ENCODE measurements at places on chromosomes 12 and 14.

DNA sequence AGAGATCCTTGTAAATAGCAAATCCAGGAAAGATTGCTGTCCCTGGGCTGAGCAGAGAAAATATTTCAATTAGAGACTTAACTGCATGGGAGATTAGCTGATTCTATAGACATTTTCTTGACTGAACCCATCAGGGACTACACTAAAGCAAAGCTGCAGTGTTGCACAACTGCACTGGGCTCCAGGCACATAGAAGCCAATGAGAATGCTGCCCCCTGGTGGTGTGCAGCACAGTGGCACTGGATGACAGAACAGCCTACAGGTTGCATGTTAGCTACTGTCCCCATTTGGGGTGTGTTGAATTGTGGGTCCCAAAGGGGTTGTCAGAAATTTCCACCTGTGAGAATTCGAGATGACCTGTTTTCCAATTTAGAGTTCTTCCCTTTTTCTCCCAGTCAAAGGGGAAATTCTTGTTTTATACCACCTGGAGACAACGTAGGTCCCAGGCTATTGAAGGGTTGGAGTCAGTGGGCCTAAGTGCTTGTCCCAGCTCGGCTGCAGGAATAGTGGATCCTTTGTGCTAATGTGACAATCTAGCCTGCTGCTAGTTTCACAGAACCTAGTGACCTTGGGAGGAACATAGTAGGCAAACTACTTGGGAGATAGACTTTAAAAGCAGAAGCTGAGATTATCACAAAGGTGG is 114.7 kb downstream of the SLC8A3 start:
- peak; percentile 46 for DNase-seq

DNA sequence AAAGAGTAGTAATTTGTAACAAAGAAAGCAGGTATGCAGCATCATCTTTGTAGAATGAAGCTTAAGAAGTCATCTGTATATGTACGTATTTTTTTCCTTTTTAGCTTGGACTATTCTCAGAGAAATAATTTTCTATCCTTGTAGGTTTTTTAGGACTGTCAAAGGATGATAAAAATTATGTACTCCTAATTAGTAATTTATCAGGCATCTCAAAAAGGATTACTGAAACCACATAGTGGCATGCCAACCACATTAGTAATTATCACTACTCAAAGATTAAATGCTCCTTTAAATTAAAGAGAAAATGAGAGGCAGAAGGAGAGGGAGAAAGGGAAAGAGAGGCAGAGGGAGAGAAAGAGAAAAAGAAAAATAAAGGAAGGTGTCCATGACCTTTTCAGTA is 17.3 kb downstream of the TTC8 start:
- DNase-seq = no peak

DNA sequence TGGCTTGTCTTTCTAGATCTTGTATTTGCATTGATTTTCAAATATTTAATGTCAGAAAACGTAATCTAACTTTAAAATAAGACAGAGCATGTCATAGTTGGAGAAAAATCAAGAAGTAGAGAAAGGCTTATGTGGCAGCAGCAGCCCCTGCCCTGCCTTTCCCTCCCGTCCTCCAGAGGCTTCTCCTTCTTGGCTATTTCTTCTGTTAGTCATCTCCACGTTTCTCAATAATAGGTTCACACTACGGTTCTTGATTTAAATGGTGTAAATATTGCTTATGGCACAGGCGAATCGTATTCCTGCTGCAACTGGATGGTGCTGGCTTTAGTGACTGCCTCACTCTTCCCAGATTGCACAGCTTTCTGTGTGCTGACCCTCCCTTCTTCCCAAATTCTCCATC is 42.8 kb downstream of the SLC8B1 start:
- no peak for DNase-seq

- DNase-seq = no peak
Measured at GRCh38 chr12:105461271-105461943, 130.9 kb downstream of the C12orf75 start.

DNA sequence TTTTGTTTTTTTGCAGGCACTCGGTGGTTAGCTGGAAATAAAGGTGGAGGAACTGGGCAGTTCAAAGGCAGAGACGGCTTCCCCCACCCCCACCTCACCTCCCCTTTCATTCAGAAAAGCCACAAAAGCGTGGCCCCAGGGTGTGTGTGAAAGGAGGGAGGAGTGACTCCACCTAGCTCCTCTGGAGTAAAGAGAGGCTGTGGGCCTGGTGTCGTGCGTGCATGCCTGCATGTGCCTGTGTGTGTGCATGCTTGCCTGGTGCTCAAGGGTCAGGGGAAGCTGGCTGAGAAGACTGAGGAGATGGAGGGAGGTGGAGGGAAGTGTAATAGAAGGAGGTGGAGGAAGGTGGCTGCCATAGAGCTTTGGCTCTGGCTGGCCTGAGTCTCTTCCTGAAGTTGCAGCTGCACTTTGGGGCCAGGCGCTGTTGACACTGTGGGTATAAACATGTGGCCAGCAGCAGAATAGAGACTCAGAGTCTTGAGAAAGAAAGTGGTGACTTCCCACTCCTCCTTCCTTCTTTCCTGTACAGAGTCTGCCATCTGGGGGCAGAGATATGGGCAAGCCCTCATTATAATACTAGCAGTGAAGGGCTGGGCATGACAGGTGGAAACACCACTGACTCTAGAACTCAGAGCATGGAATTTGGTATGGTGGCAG is 36.9 kb upstream of the SINHCAF start:
- peak; percentile 18 for DNase-seq

DNA sequence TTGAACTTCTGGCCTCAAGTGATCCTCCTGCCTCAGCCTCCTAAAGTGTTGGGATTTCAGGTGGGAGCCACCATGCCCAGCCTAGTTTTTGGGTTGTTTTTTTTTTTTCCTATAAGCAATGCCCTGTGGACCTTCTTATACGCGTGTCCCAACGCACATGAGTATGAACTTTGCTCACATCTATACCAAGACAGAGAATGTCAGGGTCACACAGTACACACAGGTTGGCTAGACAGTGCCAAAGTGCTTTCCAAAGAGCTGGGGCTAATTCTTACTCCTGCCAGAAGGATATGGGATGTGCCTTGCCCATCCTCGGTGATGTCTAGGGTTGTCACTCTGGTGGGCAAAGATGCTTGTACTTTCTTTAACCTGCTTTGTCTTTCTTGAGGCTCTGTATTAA is 7.6 kb upstream of the CCDC85C start:
- no peak for DNase-seq

DNA sequence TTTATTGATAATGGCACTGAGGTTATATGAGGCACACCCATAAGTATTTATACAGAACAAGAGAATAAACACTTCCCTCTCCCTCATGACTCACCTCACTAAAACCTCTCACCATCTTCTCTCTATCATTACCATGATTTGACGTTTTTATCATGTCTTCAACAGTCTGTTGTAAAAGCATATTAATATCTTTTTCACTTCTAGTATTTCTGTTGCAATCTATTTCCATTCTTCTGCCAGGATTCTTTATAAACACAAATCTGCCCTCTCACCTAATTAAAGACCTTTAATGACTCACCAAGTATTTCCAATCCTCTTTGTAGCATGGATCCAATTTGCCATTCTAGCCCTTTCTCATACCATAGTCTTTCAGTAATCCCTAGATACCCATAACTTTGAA is 527.7 kb downstream of the SLC16A7 start:
- DNase-seq = no peak

DNA sequence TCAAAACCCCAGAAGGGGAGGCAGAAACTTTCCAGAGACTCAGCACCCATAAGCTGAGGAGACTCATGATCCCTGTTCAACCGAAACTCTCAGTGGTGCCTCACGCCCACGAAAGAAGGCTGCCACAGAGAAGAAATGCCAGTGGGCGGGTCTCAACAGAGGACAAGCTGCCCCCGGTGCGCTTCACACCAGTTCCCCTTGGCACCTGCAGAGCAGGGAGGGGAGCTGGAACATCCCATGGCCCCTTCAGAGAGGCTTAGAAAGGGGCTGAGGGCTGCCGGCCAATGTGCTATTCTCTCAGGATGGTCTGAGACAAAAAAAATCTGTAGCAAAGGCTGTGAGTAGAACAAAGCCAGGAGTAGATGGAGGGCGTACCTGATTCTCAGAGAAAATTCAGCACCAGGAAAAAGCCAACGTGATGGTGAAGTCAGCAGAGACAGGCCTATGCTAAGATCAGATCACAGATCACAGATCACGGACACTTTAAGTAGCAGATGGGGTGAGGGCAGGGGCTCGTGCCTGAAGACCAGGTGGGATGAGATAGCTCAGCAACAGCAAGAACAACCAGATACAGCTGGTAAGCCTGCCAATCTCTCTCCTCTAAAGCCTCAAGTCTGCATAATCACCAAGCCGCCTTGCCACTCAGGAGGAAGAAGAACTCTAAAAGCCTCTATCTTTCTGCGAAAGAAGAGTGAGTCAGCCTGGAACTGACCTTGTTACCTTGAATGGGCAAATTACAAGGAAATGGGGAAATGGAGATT is 206.4 kb upstream of the GRIP1 start:
- DNase-seq = no peak

DNA sequence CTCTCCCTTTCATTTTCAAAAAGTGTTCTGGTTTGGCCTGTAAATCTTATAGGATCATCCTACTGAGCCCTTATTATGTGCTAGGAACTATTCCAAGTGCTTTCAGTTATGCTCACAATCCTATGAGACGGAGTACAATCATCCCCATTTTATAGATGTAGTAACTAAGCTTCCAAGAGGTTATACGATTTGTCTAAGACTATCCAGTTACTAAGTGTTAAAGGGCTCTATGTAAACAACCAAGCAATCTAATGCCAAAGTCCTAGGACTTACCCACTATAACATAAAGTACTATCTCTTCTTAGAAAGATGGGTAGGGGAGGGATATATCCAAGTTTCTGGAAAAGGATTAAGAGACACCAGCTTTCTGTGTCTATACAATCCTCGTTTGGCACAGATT is 6.7 kb downstream of the CFL2 start:
- DNase-seq = no peak

DNA sequence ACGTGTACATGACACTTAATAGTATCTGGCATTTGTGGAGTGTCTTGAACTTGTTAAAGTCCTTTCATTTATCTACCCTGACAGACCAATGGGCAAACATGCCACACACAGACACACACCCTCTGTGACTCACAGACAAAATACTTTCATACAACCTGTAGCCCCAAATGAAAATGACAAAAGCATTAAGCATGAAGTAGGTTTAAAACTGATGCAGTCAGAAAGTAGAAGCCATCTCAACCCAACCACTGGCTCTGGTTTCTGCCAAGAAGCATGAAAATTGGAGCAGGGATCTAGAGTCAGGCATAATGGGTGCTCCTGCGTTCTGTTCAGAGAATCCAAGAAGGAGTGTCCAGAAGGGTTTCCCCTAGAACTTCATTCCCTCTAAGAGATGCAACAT is 23.1 kb upstream of the KRT77 start:
- DNase-seq = no peak

GRCh38 chr12:16553457-16553856 is 52.5 kb downstream of the LMO3 start:
- DNase-seq = no peak

- DNase-seq = no peak
Measured at GRCh38 chr12:53336181-53336681, at the start of gene SP7. SP7 (minus strand) TSS chr12:53336354; CDS start chr12:53335646, 708 bp downstream.

DNA sequence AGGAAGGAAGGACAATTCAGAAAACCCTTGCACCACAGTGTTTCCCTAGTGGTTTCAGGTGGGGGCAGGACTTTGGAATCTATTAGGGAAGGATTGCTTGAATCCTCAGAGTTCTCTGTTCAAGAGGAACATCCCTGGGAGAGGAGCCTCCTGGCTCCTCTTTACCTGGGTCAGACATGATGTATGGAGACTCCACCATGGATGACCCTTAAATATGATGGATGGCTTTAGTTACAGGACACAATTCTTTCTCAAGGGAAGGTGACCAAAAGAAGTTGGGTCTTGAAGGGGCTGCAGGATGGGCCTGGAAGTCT is 396.6 kb downstream of the NRXN3 start:
- DNase-seq = no peak

- no peak for DNase-seq
Measured at GRCh38 chr14:58151133-58152013, 640 bp downstream of the ARMH4 start.

- DNase-seq = no peak
Measured at GRCh38 chr12:104360157-104360556, 56.6 kb downstream of the EID3 start.

DNA sequence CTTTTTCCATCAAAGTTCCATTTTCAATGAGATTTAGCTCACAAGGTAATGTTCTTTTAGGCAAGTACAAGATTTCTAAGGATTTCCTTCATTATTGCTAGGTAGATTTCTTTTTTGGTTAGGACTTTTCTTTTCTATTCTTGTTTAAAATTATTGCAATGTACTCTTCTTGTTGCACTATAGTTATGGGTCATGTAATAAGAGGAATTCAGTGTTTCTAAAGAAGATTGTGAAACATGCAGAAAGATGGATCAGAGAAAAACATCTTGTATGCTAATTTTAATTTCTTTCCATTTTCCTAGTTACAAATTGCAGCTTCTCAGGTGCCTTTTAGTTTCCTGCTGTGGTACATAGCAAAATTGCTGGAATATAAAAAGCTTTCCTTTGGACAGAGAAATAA is 56.1 kb downstream of the BTG1 start:
- no peak for DNase-seq

DNA sequence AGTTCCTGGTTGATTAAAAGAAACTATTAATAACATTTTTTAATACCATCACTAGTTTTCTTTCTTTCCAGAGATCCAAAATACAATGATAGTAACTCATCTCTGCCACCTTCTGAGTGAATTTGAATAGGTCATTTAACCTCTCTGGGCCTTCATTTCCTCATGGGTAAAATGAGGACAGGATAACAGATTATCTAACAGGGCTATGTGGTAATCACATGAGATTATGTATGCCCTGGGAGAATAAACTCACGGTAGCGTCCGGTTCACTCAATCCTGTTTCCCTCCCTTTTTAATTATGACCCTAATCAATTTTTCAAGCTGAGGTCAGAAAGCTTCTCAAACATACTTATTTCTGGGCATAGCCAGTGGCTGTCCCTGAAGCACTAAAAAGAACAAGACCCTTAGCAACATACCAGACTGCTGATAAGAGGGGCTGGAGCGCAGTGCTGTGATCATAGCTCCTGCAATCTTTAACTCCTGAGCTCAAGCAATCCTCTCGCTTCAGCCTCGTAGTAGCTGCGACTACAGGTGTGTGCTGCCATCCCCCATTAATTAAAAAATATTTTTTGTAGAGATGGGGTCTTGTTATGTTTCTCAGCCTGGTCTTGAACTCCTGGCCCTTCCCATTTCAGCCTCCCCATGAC is 24.2 kb downstream of the ATXN2 start:
- DNase-seq = no peak

GRCh38 chr14:31965071-31965734 is 111.9 kb upstream of the ARHGAP5 start:
- no peak for DNase-seq

GRCh38 chr14:28651148-28651547 is 115.4 kb upstream of the FOXG1 start:
- DNase-seq = no peak

DNA sequence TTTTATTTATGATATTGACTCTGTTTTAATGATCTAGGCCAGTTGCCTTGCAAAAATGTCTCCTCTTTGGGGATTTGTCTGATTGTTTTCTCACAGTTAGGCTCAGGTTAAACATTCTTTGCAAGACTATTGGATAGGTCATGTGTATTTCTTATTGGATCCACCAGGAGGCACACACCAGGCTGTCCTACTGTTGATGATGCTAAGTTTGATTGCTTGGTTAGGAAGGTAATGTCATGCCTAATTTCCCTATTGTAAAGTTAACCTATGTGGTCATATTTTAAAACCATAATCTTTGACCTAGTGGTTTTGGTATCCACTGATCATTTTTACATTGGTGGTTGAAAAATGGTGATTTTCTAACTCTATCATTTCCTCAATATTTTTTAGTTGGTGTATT is 137.1 kb downstream of the BRMS1L start:
- no peak for DNase-seq
